ENCODE measurements at places on chromosomes 12 and 14. TPM values are rescaled to one million over a fixed set of nuclear protein-coding genes. Genes with fewer than 3 reads are reported as not detected.

The PIWIL1 gene
- not detected for total RNA-seq

The TMEM132D gene
- not detected for total RNA-seq

The DCAF4 gene
- 34.3 TPM for total RNA-seq

The SDR9C7 gene
- total RNA-seq, result 0.17 TPM

The INSM2 gene
- total RNA-seq, result not detected

The ADAM20 gene
- 0.95 TPM for total RNA-seq

The BTBD6 gene
- total RNA-seq, result 23.8 TPM

The ASPG gene
- total RNA-seq, result not detected

The IL31 gene
- total RNA-seq, result not detected

The MED6 gene
- total RNA-seq, result 43.4 TPM

The ACOT4 gene
- total RNA-seq, result 0.14 TPM

The LRP1 gene
- 397 TPM for total RNA-seq

The NXPH4 gene
- total RNA-seq, result 22.3 TPM

The CDH24 gene
- 17.4 TPM for total RNA-seq

The DPF3 gene
- 2.4 TPM for total RNA-seq

GRCh38 chr14:46717211-46717610 is 65.6 kb upstream of the RPL10L start:
- DNase-seq, result peak; percentile 47

DNA sequence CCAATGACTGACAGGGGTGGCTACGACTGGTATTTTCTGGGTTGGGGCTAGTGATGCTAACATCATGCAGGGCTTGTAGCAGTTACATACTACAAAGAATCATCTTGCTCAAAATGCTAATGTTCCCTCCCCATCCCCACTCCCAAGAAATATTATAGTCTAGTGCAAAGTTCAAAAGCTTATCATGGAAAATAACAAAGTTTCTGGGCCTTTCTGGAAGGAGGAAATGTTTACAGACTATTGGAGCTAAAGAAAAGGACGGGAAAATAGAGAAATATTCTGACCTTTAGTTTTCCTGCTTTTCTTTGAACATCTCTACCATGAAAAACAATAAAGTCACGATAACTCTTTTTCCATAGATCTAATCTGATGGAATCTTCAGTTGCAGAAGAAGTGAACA is 23.2 kb downstream of the GSG1 start:
- DNase-seq, result no peak

GRCh38 chr12:98399532-98399931 is 115.9 kb upstream of the TMPO start:
- peak; percentile 83 for DNase-seq

- peak; percentile 85 for DNase-seq
Measured at GRCh38 chr12:94074980-94075629, 73.3 kb upstream of the PLXNC1 start.

DNA sequence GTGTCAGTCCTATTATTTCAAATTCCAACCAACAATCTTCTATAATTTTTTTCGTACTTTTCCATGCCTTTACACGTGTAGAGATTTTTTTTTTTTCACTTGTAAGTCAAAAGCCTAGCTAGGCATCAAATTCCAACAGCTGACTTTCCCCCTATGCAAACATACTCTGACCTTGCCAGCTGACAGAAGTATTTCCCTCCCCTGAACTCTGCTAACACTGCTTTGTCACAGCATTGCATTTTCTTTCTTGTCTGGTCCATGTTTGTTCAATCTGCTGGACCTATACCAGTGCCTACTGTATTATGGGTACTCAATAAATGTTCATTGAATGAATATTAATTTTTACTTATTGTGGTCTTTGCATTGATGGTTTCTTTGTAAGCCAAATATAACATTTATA is 435.3 kb upstream of the GARIN6 start:
- no peak for DNase-seq

- no peak for DNase-seq
Measured at GRCh38 chr14:71618047-71618446, 314.2 kb upstream of the RGS6 start.

GRCh38 chr14:24232645-24233537 is at the start of gene GMPR2:
TSS of gene GMPR2 (plus strand) at chr14:24232929. CDS start at chr14:24233254, 325 bp downstream.
- no peak for DNase-seq

GRCh38 chr14:64463195-64463594 is 2.1 kb upstream of the AKAP5 start:
- DNase-seq, result no peak

DNA sequence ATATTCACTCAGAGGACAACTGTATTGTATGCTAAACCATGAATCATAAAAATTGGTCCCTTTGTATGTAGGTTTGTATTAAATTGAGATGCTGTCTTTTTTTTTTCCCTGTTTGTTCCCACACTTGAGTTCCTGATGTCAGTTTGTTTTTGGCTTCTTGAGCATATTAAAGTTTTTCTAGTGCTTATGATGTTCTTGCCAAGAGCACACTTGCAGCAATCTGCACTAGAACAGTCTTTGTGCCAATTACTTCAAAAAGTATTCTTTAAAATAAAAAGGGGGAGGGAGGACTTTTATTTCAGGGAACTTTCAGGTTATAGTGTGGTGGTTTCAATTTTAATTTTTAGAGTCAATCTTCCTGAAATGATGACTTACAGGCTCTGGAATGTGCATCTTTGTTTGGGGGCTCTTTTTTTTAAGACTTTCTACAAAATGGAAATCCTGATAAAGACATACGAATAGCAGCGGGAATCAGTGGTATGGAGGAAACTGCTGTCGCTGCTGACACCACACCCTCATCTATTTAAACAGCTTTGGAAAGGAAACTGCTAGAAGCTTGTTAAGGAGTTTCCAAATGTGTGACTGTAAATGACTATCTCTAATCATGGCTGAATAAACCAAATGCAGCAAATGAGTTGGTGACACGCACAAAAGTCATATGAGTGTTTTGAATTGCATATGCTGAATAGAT is 188.6 kb downstream of the EGLN3 start:
- no peak for DNase-seq

- DNase-seq, result peak; percentile 62
Measured at GRCh38 chr12:89636052-89636775, 72.4 kb downstream of the ATP2B1 start.

DNA sequence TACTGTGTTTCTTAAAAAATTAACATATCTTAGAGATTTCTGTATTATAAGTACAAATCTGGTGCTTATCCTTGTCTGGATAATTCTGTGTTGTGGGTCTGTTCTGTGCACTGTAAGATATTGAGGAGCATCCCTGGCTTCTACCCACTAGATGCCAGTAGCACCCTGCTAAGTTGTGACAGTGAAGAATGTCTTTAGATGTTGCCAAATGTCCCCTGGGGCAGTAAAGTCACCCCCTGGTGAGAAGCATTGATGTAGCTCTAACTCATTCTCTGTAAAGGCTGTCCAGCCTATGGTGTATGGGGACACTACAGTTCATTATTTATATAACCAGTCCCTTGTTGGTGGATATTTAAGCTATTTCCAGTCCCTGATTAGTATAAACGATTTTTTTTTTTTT is 31.4 kb downstream of the MAP1LC3B2 start:
- no peak for DNase-seq

- DNase-seq, result no peak
Measured at GRCh38 chr12:27436768-27437167, 9.8 kb upstream of the SMCO2 start.

DNA sequence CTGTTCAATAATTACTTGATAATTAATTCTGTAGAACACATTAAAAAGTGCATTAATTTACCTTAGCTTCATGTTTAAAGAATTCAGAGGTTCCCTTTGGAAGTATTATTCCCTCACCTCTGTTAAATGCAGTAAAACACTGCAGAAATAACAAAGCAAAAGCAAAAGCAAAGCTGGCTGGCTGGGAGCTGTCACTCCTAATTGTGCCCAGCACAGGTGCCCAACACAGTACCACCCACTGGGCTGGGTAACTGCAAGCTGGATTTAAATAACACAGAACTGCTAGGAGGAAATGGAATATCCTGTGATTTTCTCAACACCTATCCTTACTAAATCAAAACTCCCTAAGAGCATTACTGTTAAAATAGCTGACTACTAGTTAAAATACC is 72.6 kb downstream of the SLC2A13 start:
- DNase-seq, result no peak

GRCh38 chr12:15477761-15478160 is 155.5 kb downstream of the PTPRO start:
- DNase-seq, result no peak

- no peak for DNase-seq
Measured at GRCh38 chr14:88669346-88669745, 106.5 kb downstream of the ZC3H14 start.

DNA sequence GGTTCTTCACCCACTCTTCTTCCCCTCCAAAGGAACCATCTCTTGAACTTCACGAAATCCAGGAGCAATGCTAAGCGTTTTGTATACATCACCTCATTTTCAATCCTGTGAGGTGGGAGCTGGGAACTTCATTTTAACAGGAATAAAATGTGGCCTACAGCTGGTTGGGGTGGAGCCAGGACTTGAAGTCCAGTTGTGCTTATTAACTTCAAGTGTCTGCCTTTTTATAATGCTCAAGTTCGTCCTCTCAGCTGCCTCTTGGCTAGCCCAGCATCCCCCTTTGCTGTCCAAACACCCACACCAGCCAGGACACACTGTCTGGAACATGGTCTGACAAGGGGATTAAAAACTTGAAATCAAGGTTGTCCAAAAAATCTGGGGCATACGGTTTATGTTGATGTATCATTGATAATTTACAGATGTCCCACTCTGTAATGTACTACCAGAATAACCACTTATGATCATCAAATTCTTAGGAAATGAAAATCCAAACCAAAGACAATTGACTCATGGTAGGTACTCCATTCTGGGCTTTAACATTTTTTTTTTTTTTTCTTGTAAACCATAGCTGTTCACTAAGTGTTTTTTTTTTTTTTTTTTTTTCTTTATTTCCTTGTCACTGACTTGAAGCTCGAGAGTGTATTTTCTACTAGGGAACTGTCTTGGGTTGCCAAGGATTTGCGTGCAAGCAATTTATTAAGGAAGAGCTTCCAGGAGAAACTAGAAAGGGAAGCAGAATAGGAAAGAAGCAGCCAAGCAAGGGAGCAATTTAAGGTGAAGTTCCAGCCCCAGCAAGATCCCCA is 252.3 kb downstream of the EFCAB11 start:
- DNase-seq, result peak; percentile 56

DNA sequence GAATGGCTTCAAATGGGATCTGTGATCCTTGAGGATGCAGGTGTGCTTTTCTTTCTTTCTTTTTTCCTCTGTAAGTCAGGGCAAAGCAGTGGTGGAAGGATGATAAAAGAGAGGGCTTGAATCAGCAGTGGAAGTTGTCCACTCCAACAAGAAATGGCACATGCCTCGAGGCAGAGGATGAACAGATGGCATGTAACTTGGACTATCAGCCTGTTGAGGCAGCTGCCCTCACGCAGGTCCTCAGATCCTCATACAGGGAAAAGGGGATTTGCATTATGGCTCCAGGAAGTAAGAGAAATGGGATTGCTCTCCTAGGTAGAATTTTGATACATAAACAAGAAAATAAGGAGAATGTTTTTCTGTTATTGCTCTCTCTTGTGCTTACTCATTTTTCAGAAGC is 368.0 kb downstream of the FUT8 start:
- no peak for DNase-seq

- no peak for DNase-seq
Measured at GRCh38 chr12:1216560-1216959, 225.5 kb downstream of the ERC1 start.

- DNase-seq, result peak; percentile 92
Measured at GRCh38 chr12:106309671-106310505, 7.4 kb downstream of the TCP11L2 start.

DNA sequence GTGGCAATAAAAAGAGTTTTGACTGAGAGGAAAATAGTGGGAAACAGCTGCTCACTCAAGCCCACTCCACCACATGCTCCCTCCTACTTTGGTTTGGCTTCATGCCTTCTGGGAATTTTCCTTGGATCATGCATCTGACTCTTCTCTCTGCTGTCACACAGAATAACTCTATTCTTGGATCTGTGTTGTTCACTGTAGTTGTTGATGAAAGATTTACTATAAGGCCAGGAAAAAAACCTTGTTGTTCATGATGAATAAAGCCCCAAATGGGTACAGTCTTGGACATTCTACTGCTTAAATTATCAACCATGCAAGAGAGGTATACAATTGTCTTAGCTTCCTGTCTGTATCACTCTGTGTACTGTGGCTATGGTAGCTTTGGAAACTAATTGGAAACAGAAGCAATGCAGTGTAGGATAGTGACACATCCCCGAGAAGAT is 70.5 kb downstream of the TMX1 start:
- peak; percentile 87 for DNase-seq

DNA sequence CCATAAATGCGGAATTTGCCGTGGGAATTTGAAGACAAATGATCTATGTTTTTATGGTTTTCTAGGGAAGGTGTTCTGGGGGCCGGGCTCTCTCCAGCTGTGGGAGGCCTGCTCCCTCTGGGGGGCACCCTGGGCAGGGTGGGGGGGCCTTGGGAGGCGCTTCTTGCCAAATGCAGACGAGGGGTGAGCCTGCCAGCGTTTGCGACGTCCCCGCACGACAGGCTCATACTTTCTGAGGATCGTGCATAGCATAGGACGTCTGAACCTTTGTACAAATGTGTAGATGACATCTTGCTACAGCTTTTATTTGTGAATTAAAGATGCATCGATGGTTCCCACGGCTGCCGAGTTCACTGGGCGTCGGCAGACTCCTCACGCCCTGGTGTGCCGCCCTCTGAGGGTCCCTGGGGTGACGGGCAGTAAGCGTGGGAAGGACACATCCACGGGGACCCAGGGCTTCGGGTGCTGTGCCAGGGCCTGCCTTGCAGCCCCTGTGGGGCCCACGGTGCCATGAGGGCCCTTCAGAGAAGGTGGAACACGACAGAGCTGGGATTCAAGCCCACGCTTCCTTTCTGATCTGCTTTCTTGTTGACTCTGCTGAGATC is 42.3 kb downstream of the KIF26A start:
- DNase-seq, result no peak

GRCh38 chr12:115973066-115973465 is 304.4 kb downstream of the MED13L start:
- DNase-seq, result peak; percentile 20

- no peak for DNase-seq
Measured at GRCh38 chr14:87080146-87080545, 912.8 kb downstream of the GALC start.

DNA sequence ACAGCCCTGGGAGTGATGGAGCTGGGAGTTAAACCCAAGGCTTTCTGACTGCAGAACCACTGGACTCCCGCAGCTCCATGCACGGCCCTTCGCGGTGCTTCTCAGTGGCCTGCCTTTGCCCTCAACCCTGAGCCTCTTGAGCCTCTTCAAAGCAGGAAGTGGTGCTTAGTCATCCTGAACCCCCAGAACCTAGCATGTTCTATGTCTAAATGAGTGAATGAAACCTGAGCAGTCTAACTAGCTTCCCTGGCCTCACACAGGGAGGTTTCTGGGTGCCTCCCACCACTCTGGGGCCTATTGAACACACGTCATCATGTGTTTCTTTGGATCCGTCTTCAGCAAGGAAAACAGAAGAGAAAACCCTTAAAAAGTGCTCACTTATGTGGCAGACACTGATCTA is 117.9 kb upstream of the SFSWAP start:
- DNase-seq, result no peak

GRCh38 chr12:125890971-125891370 is 825.7 kb downstream of the AACS start:
- DNase-seq, result peak; percentile 83

Data from astrocyte (in vitro differentiated cells and primary cell).